ENCODE measurements at places on chromosomes 6 and 20.

GRCh38 chr20:48295966-48296421, 510.7 kb upstream of the SULF2 start:
- peak; percentile 68 for DNase-seq

GRCh38 chr6:35327349-35328027, 14.9 kb upstream of the PPARD start:
- DNase-seq, result peak; percentile 51

DNA sequence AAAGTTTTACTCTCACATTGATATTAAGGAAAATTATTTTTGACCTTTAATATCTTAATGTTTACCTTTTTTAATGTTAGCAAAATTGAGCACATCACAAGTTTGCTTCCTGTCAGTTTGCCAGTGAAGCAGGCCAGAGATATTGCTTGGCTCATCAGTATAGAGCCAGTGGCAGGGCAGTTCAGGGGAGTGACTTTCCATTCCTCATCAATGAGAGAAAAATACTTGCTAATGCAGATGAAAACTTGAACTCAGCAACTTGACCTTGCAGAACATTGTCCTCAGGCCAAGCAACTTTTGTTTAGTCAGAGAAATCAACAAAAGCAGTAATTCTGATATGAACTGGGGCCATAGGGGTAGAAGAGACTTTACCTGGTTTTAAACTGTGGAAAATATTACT, 6.9 kb downstream of the TAB2 start:
- no peak for DNase-seq

- no peak for DNase-seq
Measured at GRCh38 chr20:5766085-5766764, 16.0 kb downstream of the SHLD1 start.

GRCh38 chr6:37238381-37238780, 19.2 kb upstream of the TBC1D22B start:
- peak; percentile 25 for DNase-seq

DNA sequence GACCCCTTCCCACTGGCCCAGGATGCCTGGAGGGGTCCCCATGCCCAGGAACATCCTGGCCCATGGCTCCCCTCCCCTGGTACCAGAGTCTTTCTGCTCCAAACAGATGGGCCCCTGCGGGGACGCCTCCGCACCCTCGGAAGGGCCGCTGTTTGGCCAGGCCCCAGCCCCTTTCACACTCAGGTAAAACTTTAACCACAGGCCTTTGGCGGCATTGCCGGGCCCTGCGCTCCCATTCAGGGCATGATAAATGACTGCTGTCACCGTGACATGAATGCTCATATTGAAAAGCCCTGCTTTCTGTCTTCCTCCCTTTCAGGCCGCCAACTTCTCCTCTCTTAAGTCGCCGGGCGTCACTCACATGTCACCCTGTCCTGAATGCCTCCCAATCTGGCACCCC, 141.5 kb upstream of the TOP1 start:
- DNase-seq, result no peak

GRCh38 chr20:32474967-32475811, 109.9 kb downstream of the NOL4L start:
- DNase-seq, result peak; percentile 98

DNA sequence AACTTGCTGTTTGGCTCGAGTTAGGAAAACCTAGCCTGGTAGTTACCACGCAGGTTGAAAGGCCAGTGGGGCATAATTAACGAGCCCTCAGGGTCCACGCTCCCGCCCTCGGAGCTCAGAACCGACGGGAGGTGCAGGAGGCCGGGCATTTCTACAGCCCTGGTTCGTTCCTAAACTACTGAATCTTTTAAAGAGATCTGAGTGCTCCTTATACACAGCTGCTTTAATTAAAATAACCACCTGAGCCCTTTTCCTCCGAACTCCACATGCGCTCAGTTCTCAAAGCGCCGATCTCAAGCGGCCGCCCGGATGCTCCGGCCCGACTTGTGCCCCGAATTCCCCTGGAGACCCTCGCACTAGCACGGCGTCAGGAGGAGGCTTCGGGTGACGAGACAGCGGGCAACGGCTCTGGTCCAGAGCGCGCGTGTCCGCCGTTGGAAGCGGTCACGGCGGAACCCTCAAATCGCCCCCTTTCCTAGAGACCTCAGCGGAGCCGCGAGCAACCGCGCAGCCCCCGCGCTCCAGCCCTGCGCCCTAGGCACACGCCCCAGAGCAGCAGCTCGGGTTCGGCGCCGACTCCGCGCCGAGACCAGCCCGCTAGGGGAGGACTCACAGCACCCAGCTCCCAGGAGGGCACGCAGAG, 397 bp downstream of the WDR27 start:
- no peak for DNase-seq

DNA sequence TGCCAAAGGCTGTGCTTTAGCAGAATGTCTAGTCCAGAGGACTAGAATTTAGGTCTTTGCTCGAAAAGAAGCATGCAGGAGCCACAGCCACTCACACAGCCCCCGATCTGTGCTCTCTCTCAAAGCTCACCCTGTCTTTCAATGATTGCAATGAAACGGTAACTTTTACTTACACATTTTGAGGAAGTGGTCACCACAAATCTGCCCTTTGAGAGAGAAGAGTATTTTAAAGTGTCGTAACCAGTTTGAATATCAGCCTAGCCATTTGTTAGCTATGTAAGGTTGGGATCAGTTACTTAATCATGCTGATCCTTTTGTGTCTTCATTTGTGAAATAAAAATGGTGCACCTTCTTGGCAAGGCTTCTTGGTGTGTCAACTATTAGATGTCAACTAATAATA, 209.0 kb downstream of the TFAP2A start:
- no peak for DNase-seq

DNA sequence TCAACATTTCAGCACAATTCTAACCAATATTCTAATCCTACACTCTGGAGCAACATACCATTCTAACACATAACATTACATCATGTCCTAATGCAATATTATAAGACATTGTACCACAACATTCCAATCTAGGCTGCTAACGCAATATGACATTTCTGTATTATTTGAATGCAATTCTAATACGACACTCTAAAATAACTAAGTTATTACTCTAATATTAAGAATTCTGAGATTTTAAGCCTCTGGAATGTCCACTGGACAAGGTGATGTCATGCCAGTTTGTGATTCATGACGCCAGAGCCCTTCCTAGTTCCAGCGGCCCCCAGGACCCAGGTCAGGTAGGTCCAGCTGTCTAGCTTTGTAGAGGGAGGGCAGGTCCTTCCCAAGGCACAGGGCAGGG, 69.7 kb upstream of the SIRPA start:
- DNase-seq, result peak; percentile 51

DNA sequence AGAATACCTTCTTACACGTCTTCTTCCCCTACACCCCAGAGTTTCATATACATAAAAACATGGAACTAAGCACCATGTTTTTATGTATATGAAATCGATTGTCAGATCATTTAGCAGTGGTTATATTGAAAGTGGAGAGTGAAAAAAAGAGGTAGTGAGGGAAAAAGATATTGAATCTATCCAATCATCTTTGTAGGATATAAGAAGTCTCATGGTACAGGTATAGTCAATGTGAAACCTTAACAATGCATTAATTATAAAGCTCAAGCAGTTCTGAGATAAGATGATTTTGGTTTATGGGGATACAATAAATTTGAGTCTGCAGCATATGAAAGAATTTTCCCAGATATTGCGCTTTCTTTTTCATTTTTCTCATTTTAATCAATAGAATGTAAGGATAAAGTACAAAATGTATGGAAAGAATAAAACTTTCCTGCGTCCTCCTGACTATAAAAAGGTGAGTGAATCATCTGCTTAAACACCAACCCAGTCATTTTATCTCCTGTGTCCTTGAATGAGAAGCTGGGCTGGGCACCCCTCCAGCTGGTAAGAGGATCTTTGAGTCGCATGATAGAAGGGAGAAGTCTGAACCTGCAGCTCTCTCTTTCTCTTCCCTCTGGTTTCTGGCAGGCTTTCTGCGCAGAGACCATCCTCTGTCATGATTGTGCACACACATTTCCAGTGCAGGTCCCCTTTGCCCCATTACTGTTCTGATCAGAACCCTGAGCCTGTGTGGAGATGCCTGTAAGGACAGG, 28.1 kb upstream of the AKIRIN2 start:
- peak; percentile 29 for DNase-seq

- no peak for DNase-seq
Measured at GRCh38 chr20:54524849-54525248, 49.5 kb downstream of the DOK5 start.

DNA sequence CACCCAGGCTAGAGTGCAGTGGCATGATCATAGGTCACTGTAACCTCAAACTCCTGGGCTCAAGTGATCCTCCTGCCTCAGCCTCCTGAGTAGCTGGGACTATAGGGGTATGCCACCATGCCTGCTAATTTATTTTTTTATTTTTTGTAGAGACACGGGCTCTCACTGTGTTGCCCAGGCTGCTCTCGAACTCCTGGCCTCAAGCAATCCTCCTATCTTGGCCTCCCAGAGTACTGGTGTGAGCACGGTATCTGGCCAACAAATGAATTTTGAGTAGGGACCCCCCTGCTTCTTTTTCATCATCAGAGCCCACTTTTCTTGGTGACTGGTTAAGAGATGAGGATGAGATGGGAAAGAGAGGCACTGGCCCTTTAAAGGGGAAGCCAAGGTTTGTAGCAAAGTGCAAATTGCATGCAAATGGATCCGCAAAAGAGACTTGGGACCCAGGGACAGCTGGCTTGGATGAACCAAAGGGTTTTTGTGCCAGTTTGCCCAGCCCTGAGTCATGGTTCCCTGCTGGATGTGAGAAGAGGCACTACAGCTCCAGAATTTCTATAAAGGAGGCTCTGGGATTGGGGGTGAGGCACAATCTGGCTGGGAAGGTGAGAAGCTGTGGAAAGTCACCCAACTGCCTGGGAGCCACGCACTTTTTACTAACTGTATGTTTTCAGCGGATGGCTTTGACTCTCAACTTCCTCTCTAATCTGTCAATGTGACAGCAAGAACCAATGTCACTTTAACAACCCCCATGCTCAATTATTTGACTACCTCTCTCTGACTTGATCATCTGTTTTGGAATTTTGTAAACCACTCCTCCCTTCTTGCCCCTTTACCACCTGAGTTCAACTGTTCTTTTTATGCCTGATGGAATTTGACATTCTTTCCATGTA, 58.7 kb upstream of the RNF24 start:
- DNase-seq, result no peak

DNA sequence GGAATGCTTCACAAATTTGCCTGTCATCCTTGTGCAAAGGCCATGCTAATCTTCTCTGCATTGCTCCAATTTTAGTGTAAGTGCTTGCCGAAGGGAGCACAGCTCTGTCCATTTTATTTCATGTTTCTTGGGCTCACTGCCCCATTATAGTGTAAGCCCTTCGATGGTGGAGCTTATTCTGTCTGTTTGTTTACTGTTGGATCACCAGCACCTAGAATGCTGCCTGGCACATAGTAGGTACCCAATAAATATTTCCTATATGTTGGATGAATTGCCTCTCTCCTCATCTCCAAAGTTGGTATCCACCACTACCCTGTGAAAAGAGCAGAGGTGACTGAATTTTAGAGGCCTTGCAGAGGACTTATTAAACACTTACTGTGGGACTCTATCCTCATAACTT, 18.8 kb upstream of the HMGN4 start:
- no peak for DNase-seq

- no peak for DNase-seq
Measured at GRCh38 chr6:8939615-8940014, 504.3 kb upstream of the SLC35B3 start.

- peak; percentile 64 for DNase-seq
Measured at GRCh38 chr6:11085758-11086435, 7.7 kb upstream of the SMIM13 start.

DNA sequence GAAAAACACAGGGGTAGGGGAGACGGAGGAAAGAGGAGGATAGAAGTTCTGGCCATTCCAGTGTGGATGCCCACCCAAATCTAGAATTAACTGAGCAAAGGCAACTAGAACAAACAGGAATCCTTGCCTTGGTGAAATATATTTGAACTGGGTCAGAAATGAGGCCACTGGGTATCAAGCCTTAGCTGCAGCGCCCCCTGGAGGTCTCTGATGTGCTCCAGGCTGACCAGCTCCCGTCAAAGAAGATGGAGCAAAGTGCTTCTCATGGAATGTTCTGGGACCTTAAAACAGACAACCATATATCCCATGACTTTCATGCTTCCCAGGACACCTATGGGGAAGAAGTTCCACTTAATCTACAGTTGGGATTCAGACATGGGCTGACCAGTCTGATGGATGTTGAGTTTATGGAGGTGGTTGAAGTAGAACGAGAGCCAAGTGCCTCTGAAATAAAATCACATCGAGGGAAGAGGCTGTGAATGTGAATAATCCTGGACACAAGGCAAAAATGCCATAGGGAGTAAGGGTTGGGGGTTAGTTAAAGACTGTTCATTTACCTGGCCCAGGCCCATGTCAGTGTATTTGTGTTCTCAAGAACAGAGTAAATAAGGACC, 50.4 kb downstream of the HLA-DPB1 start:
- DNase-seq, result peak; percentile 4

All from astrocyte of the spinal cord (primary cell).